Left ventricle myocardium inferior (tissue), 1 donor: ENCODE measurements at places on chromosomes 3 and 15. TPM values are rescaled to one million over a fixed set of nuclear protein-coding genes. Genes with fewer than 3 reads are reported as not detected.

GRCh38 chr3:63069806-63070475, 194.7 kb upstream of the CADPS start:
- no peak for DNase-seq

GRCh38 chr15:90697175-90697574, 20.0 kb upstream of the BLM start:
- DNase-seq: no peak

DNA sequence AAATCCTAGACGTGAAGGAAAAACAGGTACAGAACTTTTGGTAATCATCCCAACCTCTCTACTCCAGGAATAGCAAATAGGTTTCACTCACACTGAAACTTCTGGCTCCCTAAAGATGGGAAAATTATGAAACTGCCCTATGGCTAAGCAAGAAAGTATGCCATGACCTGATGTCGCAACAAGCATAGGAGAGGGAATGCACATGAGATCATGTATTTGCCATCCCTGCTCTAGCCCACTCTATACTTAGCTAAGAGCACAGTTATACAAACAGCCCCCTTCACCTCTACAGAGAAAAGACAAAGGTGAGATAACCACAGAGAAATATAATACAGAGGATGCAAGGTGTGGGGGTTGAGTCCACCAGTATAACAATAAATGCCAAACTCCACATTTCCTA, 102.7 kb downstream of the TBC1D5 start:
- no peak for DNase-seq

GRCh38 chr3:32237670-32238452, 619 bp upstream of the CMTM8 start:
- DNase-seq: peak; percentile 55

DNA sequence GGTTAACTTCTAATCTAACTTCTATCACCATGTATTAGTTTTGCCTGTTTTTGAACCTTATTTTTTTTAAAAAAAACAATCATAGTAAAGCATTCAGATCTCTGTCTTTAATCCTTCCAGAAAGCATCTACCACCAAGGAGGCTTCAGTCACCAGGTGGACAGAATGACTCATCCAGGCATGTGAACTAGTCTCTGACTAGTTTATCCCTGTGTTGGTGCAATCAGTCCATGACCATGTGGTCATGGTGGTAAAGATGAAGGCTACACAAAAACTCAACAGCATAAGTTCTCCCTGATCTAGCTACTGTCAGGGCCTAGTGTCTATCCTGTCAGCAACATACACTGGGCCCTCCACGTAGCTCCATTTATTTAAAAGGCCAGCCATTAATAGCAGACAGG, 750.6 kb downstream of the AGBL1 start:
- no peak for DNase-seq

IL17RD gene
- 9.6 TPM for total RNA-seq

- DNase-seq: no peak
Measured at GRCh38 chr3:167773584-167773983, 38.1 kb downstream of the SERPINI1 start.

DNA sequence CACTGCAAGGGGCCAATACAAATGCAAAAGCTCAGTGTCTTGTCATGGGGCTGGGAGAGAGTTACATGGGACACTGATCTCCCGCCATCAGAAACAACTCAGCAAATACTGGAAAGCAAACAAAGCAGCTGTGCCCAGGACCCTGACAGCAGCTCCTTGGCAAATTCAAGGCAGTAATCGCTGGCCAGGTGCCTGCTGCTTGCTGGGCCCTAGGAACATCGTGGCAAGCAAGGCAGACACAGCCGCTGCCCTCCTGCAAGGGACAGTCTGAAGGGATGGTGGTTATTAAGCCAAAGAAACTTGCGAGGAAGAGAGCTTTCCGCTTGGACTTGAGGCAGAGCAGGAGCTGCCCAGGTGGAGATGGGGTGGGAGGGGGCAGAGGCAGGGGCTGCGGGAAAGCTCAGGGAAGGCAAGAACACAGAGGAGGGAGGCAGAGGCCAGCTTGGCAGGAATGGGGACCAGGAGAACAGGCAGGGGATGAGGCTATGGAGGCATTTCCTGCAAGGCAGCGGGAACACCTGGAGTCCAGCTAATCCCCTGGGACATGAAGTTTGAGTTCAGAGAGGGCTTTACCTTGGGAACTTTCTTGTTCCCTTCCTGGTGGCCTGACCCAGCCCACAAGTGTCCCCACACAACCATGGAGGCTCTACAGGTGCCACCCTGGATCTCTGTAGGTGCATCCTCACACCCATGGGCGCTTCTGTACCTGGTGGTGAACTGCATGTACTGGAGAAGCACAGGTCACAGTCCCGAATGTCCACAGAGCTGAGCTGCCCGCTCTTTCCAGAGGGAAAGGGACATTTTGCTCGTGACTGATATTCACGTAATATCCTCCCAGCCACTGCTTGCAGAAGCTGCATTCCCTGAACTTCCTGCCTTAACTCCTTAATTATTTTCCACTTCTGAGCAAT, 78.7 kb upstream of the ATP2B2 start:
- no peak for DNase-seq

GRCh38 chr3:46113608-46114007, 86.3 kb upstream of the XCR1 start:
- DNase-seq: no peak

GRCh38 chr15:41585127-41586047, 26.4 kb downstream of the TYRO3 start:
- DNase-seq: peak; percentile 52

DNA sequence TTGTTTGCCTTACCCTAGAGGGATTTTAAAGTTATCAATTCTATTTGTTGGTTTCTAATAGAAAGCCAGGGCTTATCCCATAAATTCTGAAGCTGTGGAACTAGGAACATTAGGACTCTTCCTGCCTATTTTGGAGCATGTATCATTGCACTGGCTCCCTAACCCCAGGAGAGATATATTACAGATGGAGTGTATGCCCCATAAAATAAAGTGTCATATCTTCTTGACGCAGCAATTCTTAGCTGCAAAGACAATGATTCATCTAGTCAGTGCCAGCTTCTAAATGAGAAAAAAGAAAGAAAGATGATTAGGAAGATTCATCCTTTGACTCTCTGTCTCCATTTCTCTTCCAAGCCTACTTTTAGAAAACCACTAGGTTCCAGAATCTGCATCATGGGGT, 74.8 kb upstream of the MAGI1 start:
- DNase-seq: no peak

NOX5 gene
- total RNA-seq: not detected

COPS2 gene
- total RNA-seq: 79.5 TPM

DNA sequence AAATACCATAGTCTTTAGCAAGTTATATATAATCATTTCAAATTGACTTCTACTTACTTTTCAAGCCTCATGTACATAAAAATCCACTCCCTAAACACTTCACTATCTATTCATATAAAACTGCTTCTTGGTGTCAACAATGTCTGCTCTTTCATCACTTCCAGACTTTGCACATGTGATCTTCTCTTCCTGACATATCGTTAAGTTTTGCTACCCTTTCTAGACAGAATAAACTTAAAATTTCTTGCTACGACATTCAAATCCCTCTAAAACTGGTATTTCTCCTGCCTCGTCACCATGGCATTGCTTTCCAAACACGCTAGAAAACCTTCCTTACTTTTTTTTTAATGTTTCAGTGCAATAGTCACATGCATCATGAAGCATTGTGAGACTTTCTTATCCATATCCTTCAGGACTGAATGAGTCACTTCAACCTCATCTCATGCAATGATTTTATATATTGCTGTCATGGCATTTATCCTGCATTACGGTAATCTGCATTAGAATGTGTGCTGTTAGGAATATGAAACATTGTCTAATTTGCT, 122.8 kb downstream of the GMNC start:
- DNase-seq: no peak

DNA sequence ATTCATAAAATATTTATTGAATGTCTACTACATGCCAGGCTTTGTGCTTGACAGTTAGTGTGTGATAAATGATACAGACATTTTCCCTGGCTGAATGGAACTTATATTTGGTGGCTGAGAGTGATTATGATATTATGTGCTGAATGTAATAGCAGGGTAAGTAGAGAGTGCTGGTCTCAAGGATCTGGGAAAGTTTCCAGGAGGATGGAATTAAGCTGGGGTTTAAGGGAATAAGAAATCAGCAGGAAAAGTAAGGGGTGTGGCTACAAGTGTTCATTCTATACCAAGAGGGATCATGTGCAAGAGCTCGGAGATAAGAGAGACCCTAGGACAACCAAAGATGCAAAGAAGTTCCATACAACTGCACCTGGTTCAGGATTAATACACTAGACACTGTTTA, 500.1 kb upstream of the CFAP20DC start:
- DNase-seq: no peak

- no peak for DNase-seq
Measured at GRCh38 chr15:34810443-34811129, 15.2 kb upstream of the ACTC1 start.

CFAP92 gene
- total RNA-seq: 0.25 TPM

DNA sequence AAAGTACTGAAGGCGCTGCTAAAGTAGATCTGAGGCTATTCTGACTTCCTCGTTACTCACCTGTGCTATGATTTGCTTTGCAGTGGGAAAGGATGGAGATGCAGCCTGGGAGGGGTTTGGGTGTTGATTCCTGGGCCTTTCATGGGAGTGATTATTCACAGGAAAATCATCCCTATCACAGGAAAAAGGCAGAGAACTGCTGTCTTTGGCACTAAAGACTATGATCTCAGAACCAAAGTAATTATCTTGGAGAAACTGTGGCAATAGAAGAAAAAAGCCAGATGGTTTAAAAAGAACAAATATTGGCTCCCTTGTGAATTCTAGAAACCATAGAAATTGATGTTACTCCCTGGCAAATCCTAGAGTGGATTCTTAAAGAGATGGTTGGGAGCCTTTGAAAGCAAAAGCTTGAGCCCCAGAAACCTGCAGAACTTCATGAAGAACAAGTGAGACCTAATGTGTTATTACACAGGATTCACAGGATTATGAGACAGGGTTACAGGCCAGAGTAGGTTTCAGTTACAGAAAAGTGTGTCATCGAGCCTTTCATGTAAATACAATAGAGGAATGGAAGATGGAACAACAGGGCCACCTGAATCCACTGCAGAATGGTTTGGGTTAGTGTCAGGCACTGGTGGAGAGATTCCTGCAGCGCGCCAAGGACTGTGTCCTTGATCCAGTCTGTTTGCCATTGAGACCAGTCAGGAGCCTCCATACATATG, 85.7 kb downstream of the OXNAD1 start:
- DNase-seq: no peak

- no peak for DNase-seq
Measured at GRCh38 chr3:196214783-196215441, 1.4 kb upstream of the SLC51A start.

DNA sequence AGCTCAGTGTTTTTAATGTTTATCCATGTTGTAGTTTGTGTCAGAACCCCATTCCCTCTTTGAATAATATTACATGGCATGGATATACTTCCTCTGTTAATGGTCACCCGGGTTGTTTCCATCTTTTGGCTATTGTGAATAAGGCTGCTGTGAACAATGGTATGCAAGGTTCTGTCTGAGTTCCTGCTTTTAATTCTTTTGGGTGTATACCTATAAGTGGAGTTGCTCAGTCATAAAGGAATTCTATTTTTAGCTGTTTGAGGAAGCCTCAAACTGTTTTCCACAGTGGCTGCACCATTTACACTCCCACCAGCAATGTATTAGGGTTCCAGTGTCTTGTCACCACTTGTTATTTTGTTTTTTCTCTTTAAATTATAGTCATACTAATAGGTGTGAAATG, 99.6 kb downstream of the SLC25A26 start:
- no peak for DNase-seq

- no peak for DNase-seq
Measured at GRCh38 chr3:183299976-183300375, 46.9 kb downstream of the B3GNT5 start.

RARRES1 gene
- total RNA-seq: 8.4 TPM

VPS18 gene
- 21.3 TPM for total RNA-seq

DNA sequence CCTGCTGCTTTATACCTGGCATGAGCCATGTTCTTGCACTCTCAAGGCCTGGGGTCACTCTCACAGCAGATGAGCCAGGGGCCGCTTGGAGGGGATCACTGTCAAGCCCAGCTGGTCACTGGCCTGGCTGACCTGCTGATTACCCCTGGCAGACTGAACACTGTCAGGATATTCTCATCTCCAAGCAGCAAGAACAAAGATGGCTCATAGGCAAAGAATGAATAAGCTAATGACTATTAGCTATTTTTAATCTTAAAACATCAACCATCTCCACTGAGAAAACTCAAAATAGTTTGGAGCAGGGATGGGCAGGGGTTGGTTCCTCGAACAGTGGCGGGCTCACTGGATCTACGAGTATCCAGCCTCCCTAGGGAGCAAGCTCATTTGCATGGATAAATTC, 64.4 kb upstream of the ACAN start:
- no peak for DNase-seq

DNA sequence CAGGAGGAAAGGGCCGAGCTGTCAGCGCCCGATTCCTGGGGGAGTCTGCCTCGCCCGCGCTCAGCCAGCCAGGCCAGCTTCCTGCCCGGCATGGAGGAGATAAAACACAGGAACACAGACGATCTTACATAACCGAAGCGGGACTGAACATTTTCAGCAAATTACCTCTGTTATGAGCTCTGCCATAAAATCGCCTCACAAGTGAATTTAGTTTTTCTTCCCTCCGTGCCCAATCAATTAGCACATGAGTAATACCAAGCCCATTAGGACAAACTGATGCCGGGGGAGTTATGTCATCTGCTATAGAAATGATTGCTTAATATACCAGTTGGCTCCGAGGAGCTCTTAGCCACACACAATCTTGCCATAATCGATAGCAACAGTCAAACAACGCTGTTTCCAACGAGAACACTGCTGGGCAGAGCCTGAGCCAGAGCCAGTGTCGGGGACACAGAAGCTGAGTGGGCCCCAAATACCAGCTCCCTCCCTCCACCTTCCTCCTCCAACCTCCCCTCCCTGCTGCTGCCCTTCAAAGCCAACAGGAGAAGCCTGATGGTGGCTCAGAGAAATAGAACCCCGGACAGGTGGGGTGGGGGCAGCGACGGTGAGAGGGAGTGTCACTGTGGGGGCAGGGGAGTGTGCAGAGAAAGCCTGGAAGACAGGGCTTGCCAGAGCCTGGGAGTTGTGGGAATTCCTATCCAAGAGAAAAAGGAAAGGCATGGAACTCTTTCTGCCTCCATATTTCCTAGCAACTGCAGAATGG, 279.4 kb upstream of the TLE3 start:
- DNase-seq: peak; percentile 80

DNA sequence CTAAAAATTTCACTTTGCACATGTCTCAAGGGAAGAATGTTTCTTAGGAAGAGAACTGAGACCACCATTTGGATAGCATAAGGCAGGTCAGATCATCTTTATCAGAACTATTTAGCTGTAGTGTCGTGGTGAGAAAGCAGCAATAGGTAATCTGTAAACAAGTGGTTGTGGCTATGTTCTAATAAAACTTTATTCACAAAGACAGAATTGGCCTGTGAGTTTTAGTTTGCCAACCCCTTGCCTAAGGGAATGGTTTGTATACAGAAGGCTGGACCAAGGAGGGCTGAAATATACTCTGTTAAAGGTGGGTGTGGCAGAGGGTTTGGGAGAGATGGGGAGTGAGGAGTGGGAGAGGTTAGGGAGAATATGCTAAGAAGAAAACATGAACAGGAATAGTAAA, 10.6 kb upstream of the RBM5 start:
- no peak for DNase-seq
